Heart right ventricle (tissue), 16 donors: ENCODE measurements at places on chromosomes 5 and 9. TPM values are rescaled to one million over a fixed set of nuclear protein-coding genes. Genes with fewer than 3 reads are reported as not detected.

DNA sequence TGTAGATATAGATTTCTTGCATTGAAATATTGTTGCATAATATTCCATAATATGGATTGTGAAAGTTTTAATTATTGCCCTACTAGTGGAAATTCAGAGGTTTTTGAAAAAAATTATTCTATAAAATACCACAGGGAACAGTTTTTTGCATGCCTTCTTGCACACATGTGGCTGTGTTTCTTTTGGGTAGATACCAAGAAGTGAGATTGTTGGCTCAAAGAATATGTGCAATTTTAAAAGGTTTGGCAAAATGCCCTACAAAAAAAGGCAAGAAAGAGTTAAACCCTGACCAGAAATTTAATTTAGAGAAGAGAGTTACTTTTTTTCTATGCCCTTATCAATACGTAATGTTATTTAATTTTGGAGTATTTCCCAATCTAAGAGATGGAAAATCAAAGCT lies 270.8 kb upstream of the DAPK1 start:
- H3K27ac ChIP-seq: no peak overlapping the region
- no peak overlapping the region for H3K4me3 ChIP-seq
- peaks cover 3% of the 10 kb centered on the region for H3K27me3 ChIP-seq

GRCh38 chr9:7368410-7369292 lies 430.9 kb downstream of the DMAC1 start:
- H3K27me3 ChIP-seq: no peaks in the 10 kb centered on the region
- no peak for DNase-seq
- H3K4me3 ChIP-seq: no peak overlapping the region
- peaks cover 40% of the 10 kb centered on the region for H3K4me1 ChIP-seq
- H3K27ac ChIP-seq: peak overlapping the region; percentile 62

DNA sequence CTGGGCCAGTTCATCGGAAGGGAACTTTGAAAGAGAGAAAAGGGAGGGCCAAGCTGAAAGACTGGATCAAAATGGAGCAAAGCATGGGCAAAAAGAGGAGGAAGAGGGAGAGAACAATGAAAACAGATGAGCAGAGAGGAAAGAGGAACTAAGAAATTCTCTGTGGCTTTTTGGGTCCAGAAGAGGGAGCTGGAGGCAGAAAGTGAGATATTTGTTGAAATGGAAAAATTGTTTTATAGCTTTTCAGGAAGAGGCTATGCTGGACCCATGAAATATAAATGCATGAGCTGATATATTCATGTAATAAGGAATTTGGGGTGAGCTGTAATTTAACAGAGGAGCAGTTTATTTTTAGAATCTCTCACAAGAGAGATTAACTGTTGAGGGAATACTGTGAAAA lies 457.3 kb downstream of the DMAC1 start:
- no peak overlapping the region for H3K27ac ChIP-seq
- no peak for DNase-seq
- H3K4me1 ChIP-seq: peaks cover 7% of the 10 kb centered on the region
- no peak overlapping the region for H3K4me3 ChIP-seq

DNA sequence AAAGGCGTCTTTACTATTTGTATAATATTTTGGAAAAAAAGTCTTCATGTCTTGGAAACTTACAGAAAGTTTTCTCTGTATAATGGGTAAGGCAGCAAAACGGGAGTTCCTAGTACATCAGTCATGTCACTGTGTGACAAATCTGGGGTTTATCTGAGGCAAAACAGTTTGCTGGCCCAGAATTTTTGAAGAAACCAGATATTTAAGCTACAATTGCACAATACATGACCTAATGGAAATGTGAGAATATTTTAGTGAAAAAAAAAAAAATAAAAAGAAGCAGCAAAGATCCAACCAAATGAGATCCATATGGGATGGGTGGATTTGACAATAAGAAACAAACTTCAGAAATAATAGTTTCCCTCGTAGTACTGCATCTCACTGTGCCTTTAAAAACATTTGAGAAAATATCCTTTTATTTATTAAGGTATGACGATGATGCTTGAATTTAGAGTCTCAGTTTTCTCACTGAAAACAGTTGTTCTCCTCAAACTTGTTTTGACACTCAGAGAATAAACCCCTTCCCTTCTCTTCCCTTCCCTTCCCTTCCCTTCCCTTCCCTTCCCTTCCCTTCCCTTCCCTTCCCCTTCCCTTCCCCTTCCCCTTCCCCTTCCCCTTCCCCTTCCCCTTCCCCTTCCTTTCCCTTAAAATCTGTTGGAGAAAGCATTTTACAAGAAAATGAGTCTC lies 180.5 kb upstream of the TUT7 start:
- no peaks in the 10 kb centered on the region for H3K27me3 ChIP-seq
- H3K4me1 ChIP-seq: no peaks in the 10 kb centered on the region
- H3K4me3 ChIP-seq: no peak overlapping the region
- no peaks in the 10 kb centered on the region for H3K36me3 ChIP-seq
- peak overlapping the region; percentile 10 for H3K27ac ChIP-seq

GRCh38 chr9:84296146-84296843 lies 44.3 kb downstream of the SLC28A3 start:
- H3K4me1 ChIP-seq: no peaks in the 10 kb centered on the region
- peak overlapping the region; percentile 77 for H3K27ac ChIP-seq
- H3K36me3 ChIP-seq: no peaks in the 10 kb centered on the region
- no peak for DNase-seq

DNA sequence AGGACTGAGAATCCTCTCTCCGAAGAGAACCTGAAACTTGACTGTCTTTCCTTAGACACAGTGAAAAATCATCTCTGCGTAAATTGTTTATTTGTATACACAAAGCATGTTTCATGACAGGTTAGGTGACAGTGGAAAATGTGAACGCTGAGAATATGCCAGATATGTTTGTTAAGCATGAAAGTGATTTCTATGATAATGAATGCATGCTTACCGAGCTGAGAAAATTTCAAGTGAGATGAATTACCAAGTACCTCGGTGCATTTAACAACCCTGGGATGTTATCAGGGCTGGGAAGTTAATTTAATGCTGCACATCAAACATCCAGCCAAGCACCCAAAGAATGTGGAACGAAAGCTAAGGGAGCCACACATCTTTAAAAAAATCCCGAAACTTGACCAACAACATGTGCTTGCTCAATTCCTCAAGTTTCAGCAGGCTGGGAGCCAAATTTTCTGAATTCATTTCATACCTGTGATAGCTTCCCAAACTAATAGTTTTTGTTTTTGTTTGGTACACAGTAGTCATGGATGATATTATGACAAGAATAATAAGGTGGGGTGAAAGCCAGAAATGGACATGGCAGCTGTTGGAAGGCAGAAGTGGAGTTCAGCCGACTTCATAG lies 336.9 kb downstream of the ARHGEF28 start:
- no peaks in the 10 kb centered on the region for H3K27me3 ChIP-seq
- no peaks in the 10 kb centered on the region for H3K36me3 ChIP-seq
- H3K27ac ChIP-seq: no peak overlapping the region
- no peak for DNase-seq
- H3K4me3 ChIP-seq: no peak overlapping the region

DNA sequence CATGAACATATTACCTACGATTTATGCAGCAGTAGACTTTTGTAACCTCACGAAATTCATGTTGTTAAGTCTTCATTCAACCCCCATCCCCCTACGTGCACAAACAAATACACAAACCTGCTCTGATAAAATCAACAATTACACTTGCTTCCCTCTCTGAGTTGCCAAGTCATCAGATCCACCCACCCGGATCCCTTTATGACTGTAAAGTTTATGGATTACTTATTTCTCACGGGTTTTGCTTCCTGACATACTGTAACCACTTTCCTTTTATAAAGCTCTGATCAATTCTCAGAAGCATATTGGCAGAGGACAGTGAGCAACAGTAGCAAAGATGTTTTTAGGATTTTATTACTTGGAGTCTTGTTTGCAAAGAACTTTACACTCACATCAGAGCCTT lies 70.5 kb downstream of the MLLT3 start:
- DNase-seq: no peak

- H3K4me1 ChIP-seq: peaks cover 3% of the 10 kb centered on the region
- no peak overlapping the region for H3K27ac ChIP-seq
- H3K4me3 ChIP-seq: no peak overlapping the region
- DNase-seq: no peak
- H3K36me3 ChIP-seq: no peaks in the 10 kb centered on the region
- H3K27me3 ChIP-seq: no peaks in the 10 kb centered on the region
Measured at GRCh38 chr5:73786043-73786831, 160.2 kb downstream of the ARHGEF28 start.

DNA sequence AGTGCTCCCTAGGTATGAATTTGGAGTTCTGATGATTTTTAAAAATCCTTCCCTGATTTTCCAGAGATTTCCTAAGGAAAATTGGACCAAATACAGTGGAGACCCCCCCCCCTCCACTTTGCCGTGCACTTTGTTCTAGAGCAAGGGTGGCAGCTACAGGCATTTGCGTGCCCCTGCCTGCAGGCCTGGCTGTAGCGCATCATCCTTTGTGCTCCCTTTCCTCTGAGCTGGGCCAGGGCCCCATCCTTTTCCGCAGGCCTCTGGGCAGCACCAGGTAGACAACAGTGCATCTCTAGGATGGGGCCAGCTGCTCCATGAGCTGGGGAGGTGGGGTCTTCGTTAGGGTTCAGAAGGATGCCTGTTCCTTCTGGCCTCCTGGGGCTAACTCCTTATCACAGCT lies 39.6 kb downstream of the TRIO start:
- no peaks in the 10 kb centered on the region for H3K36me3 ChIP-seq
- no peak overlapping the region for H3K4me3 ChIP-seq
- no peak for DNase-seq
- H3K27me3 ChIP-seq: no peaks in the 10 kb centered on the region
- H3K4me1 ChIP-seq: peaks cover 77% of the 10 kb centered on the region
- peak overlapping the region; percentile 64 for H3K27ac ChIP-seq

DNA sequence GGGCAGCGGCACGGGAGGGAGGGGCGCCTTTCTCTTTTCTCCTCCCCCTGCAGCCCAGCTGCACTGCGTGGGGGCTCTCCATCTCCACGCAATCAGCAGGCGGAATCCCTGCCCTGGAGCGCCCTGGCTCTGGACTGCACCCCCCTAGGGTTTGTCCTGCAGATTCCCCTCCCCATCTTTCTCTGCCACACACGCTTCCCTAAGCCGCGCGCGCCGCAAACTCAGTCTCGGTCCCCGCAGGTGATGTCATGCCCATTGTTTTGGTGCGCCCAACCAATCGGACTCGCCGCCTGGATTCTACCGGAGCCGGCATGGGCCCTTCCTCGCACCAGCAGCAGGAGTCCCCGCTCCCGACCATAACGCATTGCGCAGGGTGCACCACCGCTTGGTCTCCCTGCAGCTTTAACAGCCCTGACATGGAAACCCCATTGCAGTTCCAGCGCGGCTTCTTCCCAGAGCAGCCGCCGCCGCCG lies at the start of gene KCNN2:
TSS of gene KCNN2 (plus strand) at position 347 of the 473 bp plus-strand sequence. CDS start at position 417, 70 bp downstream.
- H3K4me1 ChIP-seq: peaks cover 35% of the 10 kb centered on the region
- H3K27ac ChIP-seq: peak within 1 kb of the TSS; percentile 77
- DNase-seq: peak; percentile 92
- peak within 1 kb of the TSS; percentile 89 for H3K4me3 ChIP-seq

- no peak overlapping the region for H3K4me3 ChIP-seq
- no peak for DNase-seq
- no peak overlapping the region for H3K27ac ChIP-seq
- no peaks in the 10 kb centered on the region for H3K27me3 ChIP-seq
Measured at GRCh38 chr5:111404270-111404769, 108.0 kb downstream of the STARD4 start.

- H3K4me1 ChIP-seq: peaks cover 16% of the 10 kb centered on the region
- no peak for DNase-seq
- H3K4me3 ChIP-seq: peak overlapping the region; percentile 80
- no peaks in the 10 kb centered on the region for H3K36me3 ChIP-seq
Measured at GRCh38 chr5:10566543-10567068, 2.7 kb downstream of the ANKRD33B start.

- H3K27ac ChIP-seq: no peak overlapping the region
- no peak for DNase-seq
- H3K4me3 ChIP-seq: no peak overlapping the region
Measured at GRCh38 chr5:148084269-148084668, 20.5 kb downstream of the SPINK5 start.

GRCh38 chr5:180808461-180809000 lies 5.9 kb upstream of the MGAT1 start:
- H3K36me3 ChIP-seq: no peaks in the 10 kb centered on the region
- H3K27me3 ChIP-seq: no peaks in the 10 kb centered on the region
- H3K4me3 ChIP-seq: no peak overlapping the region
- H3K4me1 ChIP-seq: peaks cover 84% of the 10 kb centered on the region
- H3K27ac ChIP-seq: no peak overlapping the region

GRCh38 chr5:142324136-142324870 lies 518 bp downstream of the SPRY4 start:
- peak overlapping the region; percentile 78 for H3K4me3 ChIP-seq
- H3K4me1 ChIP-seq: peaks cover 69% of the 10 kb centered on the region
- no peak for DNase-seq
- H3K36me3 ChIP-seq: no peaks in the 10 kb centered on the region

- H3K4me3 ChIP-seq: peak overlapping the region; percentile 73
- no peaks in the 10 kb centered on the region for H3K36me3 ChIP-seq
- peak overlapping the region; percentile 80 for H3K27ac ChIP-seq
- H3K27me3 ChIP-seq: no peaks in the 10 kb centered on the region
Measured at GRCh38 chr9:34988218-34989002, 1.1 kb upstream of the DNAJB5 start.

- no peak for DNase-seq
- H3K4me3 ChIP-seq: no peak overlapping the region
- H3K27me3 ChIP-seq: no peaks in the 10 kb centered on the region
- no peaks in the 10 kb centered on the region for H3K36me3 ChIP-seq
- H3K4me1 ChIP-seq: peaks cover 75% of the 10 kb centered on the region
Measured at GRCh38 chr5:140298183-140298601, 4.7 kb downstream of the PFDN1 start.

- H3K27ac ChIP-seq: no peak overlapping the region
- H3K36me3 ChIP-seq: no peaks in the 10 kb centered on the region
- DNase-seq: no peak
- H3K27me3 ChIP-seq: no peaks in the 10 kb centered on the region
Measured at GRCh38 chr5:65823845-65824445, 101.9 kb downstream of the NLN start.

DNA sequence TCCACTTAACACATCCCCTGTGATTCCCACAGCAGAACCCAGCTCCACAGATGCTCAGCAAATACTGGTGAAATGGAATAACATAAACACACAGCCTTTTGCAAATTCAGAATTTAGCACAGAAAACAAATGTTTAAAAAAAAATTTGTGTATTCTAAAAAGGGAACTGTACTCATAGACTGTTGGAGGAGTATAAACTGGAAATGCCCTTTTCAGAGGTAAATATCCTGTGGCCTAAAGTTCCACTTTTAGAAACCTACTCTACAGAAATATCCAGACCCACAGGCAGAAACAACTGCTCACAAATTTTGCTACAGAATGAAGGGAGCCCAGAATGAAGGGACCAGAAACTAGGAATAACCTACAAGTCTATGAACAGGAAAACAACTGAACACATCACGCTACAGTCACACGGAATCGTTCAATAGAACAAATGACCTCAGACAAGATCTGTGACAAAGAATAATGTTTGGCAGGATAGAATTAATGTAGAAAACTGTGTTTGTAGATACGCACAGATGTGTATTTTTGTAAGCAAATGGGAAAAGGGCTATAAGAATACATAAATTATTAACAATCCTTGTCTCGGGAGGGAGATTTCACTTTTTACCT lies 78.5 kb downstream of the SHB start:
- H3K36me3 ChIP-seq: no peaks in the 10 kb centered on the region
- DNase-seq: no peak
- H3K27me3 ChIP-seq: no peaks in the 10 kb centered on the region
- peak overlapping the region; percentile 3 for H3K27ac ChIP-seq

The EQTN gene
- not detected for total RNA-seq

The EIF4E1B gene
- total RNA-seq: not detected

The MRPL50 gene
- 17.1 TPM for total RNA-seq

The NOXA1 gene
- total RNA-seq: 5.3 TPM

The FOXB2 gene
- total RNA-seq: not detected

The EGFLAM gene
- 6.2 TPM for total RNA-seq

The FST gene
- total RNA-seq: 3.3 TPM

The IFNA1 gene
- total RNA-seq: not detected

The MLANA gene
- total RNA-seq: not detected

The RGS7BP gene
- 1.2 TPM for total RNA-seq

The FOXD4 gene
- not detected for total RNA-seq

The FOXD4L4 gene
- not detected for total RNA-seq

The GABRP gene
- total RNA-seq: 0.07 TPM
